Dermis blood vessel endothelial cell (primary cell): ENCODE measurements at places on chromosomes 2 and 18. TPM values are rescaled to one million over a fixed set of nuclear protein-coding genes. Genes with fewer than 3 reads are reported as not detected.

DNA sequence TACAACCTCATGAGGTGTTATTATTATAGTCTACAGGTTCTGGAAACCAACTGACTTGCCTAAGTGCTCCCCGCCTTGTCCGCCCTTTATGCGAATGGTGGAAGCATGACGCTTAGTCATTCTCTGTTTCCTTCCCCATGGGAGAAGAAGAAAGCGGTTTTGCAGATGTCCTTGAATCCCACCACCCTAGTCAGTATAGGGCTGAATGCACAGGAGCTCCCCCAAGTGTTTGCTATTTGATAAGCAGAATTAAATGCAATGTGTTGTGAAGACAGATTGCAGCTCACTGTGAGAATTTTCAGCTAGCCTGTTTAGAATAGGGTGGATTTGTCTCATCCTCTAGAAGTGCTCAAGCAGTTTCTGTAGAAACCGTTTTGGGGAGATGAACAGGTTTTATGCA is 652.0 kb downstream of the DCC start:
- DNase-seq, result no peak

RAB6D gene
- under 0.01 TPM in 1 of 2 replicates, not detected in the other for total RNA-seq

DNA sequence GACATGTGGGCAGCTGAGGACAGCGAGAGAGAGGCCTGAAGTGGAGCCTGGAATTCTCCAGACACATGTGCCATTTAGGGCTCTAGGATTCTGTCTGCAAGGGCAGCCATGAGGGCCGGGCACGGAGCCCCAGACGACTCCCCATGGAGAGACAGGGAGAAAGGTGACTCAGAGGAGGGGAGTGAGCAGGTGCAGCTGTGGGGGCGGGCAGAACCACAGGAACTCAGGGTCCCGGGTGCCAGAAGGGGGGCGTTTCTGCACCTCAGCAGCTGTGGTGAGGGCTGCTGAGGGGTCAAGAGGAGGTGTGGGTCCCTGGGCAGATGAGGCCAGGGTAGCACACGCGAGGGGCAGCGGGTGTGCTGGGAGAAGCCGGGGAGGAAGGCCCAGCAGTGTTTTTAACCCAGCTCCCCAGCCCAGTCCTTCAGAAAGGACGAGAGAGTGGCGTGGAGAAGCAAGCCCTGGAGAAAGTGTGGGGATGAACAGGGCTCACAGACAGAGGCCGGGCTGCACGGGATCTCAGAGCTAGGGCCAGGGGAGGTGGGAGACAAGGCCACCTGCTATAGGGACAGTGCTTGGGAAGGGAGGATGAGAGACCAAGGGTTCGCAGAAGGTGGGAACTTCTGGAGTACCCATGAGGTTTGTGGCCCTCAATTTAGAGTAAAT is 7.6 kb downstream of the GPR17 start:
- no peak for DNase-seq

BCL11A gene
- total RNA-seq, result under 0.01 and 0.23 TPM in 2 replicates

GRCh38 chr18:79275992-79276391 is 119.7 kb upstream of the NFATC1 start:
- DNase-seq, result no peak
